A549 treated with ZK216348 at 1 μM for 4 hours (cell line): ENCODE measurements at places on chromosomes 12 and 14. TPM values are rescaled to one million over a fixed set of nuclear protein-coding genes. Genes with fewer than 3 reads are reported as not detected.

The CCDC198 gene
- total RNA-seq, result 2.0 to 3.2 TPM (median 2.9 TPM) in 5 replicates

The ACOT6 gene
- not detected in 5 replicates for total RNA-seq

The AGAP2 gene
- 0.08 to 0.48 TPM (median 0.12 TPM) in 5 replicates for total RNA-seq

The PPP4R4 gene
- 0.06 to 0.58 TPM (median 0.37 TPM) in 5 replicates for total RNA-seq

The PPP2R3C gene
- total RNA-seq, result 20.3 to 34.5 TPM (median 24.2 TPM) in 5 replicates

The DTX3 gene
- 13.4 to 21.3 TPM (median 18.7 TPM) in 5 replicates for total RNA-seq

The CFAP251 gene
- total RNA-seq, result 0.88 to 2.6 TPM (median 1.5 TPM) in 5 replicates

The ZNF10 gene
- total RNA-seq, result 1.1 to 3.4 TPM (median 1.6 TPM) in 5 replicates

The OR4K5 gene
- total RNA-seq, result not detected in 5 replicates

The CEP83 gene
- 6.0 to 13.5 TPM (median 9.0 TPM) in 5 replicates for total RNA-seq
